ENCODE measurements at places on chromosomes 11 and 22.

DNA sequence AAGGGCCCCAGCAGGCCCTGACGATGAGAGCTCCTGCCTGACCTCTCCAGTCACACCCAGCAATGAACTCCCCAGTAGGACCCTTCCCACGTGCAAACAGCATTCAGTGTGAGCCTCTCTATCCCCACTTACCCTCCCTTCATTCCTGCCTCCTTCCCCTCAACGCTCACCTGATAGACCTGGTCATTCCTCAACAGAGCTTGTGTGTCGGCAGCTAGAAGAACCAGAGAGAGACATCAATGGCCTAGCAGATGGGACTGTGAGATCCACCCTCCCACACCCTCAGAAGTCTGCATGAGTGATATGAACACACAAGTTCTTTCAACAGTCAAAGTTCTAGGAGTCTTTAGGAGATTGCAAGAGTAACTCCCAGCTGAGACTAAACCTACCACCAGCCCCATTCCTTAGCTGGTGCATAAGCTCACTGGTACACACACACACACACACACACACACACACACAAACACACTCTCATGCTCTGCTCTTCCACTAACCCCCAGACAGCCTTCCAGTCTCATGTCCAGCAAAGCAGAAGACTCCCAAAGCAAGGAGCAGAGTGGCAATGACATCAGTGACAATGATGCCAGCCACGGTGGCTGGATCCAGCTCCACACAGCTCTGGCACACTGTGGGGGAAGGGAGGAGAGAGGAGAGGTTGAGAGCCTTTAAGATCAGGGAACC is 3.1 kb downstream of the CD3D start:
- H3K36me3 ChIP-seq, result no peaks in the 10 kb centered on the region
- peaks cover 2% of the 10 kb centered on the region for H3K4me1 ChIP-seq
- no peak overlapping the region for H3K27ac ChIP-seq
- no peak for DNase-seq
- H3K27me3 ChIP-seq, result no peaks in the 10 kb centered on the region

- H3K27ac ChIP-seq, result no peak overlapping the region
- H3K36me3 ChIP-seq, result no peaks in the 10 kb centered on the region
- H3K27me3 ChIP-seq, result no peaks in the 10 kb centered on the region
- H3K4me3 ChIP-seq, result no peak overlapping the region
- no peaks in the 10 kb centered on the region for H3K4me1 ChIP-seq
These were observed 120.1 kb upstream of the SLC5A12 start for GRCh38 chr11:26841818-26842473.

DNA sequence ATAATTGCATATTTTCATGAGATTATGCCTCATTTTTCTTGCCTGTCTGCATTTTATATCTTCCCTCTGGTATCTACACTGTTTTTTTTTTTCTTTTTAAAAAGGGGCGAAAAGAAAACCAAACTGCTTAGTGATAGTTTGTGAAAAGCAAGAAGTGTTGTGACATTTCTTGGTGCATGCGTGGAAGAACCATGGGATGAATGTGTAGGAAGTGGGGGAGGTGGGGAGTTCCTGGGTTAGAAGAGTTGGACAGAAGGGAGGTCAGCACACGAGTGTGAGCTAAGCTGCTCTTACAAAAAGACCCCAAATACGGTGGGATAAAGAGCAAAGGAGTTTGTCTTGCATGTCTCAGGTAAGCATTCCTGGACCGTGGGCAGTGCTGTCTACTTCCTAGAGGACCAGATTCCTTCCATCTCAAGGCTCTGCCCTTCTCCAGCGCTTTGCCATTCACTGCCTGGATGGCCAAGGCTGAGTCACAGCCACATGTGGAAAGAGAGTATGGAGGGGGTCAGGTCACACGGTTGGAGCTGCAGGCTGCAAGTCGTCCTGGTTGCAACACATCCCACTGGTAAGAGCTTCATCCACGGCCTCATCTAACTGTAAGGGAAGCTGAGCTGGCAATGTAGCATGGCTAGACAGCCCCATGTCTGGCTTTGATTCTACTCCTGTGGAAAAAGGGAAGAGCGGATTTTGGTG is 300.6 kb downstream of the DDX10 start:
- no peak overlapping the region for H3K4me3 ChIP-seq
- peaks cover 1% of the 10 kb centered on the region for H3K4me1 ChIP-seq
- no peaks in the 10 kb centered on the region for H3K36me3 ChIP-seq
- H3K27me3 ChIP-seq, result no peaks in the 10 kb centered on the region
- H3K27ac ChIP-seq, result no peak overlapping the region
- no peak for DNase-seq

- peaks cover 10% of the 10 kb centered on the region for H3K36me3 ChIP-seq
- H3K27ac ChIP-seq, result no peak overlapping the region
- no peak overlapping the region for H3K4me3 ChIP-seq
- no peaks in the 10 kb centered on the region for H3K4me1 ChIP-seq
- H3K27me3 ChIP-seq, result no peaks in the 10 kb centered on the region
These were observed 33.9 kb downstream of the AAMDC start for GRCh38 chr11:77854838-77855237.

DNA sequence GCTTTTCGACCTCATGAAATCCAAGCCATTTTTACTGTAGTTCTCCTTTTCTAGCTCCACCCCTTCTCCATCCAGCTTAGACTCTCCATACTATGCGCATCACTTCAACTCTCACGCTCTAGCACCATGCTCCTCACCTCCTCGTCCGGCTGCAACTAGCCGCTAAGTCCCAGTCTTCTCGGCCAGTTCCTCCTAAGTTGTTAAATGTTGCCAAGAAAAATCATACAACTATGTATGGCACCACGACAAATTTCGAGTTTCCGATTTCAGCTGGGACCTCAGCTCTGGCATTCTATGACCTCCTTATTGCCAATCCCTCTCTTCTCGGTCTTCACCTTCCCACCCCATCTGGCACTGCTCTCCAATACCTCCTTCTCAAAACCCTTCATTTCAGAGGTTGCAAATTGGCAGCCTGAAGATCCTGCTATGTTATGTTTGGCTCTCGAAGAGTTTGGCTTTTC is 1.0 kb downstream of the ZNF70 start:
- no peak overlapping the region for H3K4me3 ChIP-seq
- peaks cover 5% of the 10 kb centered on the region for H3K4me1 ChIP-seq
- no peaks in the 10 kb centered on the region for H3K27me3 ChIP-seq
- H3K27ac ChIP-seq, result no peak overlapping the region
- DNase-seq, result no peak

DNA sequence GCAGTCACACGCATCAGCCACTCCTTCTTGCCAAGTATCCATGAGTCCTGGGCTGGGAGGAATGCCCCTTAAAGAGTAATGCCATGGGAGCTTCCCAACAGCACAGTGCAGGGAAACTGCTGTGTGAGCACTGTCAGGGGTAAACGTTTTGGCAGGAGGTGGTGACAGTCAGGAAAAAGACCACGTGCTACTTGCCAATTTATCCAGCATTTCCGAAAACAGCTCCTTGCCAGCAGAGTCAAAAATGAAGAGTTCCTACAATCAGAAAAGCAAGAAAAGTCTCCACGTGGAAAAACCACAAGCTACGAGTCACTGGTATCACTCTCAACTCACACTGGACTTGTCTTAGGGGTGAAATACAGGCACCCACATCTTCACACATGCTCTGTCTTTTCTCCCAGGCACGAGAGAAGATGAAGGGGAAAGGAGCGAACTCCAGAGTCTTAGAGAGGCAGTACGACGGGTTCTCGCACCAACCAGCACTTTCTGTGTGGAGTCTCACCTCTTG is 9.9 kb downstream of the IFT27 start:
- peaks cover 68% of the 10 kb centered on the region for H3K36me3 ChIP-seq
- peaks cover 8% of the 10 kb centered on the region for H3K4me1 ChIP-seq
- no peak for DNase-seq
- no peak overlapping the region for H3K27ac ChIP-seq

GRCh38 chr11:63764340-63764678 is 4.3 kb downstream of the ZFTA start:
- peak overlapping the region; percentile 93 for H3K27ac ChIP-seq
- no peaks in the 10 kb centered on the region for H3K27me3 ChIP-seq
- peaks cover 64% of the 10 kb centered on the region for H3K36me3 ChIP-seq
- DNase-seq, result no peak

Measured in neuronal stem cell (in vitro differentiated cells).